ENCODE measurements at places on chromosomes 5 and 9.

DNA sequence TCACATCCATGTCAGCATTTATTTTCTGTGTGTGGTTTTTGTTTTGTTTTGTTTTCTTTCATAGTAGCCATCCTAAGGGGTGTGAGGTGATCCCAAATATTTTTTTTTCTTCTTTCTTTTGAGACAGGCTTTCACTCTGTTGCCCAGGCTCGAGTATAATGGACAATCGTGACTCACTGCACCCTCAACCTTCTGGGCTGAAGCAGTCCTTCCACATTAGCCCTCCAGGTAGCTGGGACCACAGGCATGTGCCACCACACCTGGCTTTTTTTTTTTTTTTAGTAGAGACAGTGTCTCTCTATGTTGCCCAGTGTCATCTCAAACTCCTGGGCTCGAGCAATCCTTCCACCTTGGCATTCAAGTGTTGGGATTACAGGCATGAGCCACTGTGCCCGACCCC lies 59.1 kb downstream of the CDC42SE2 start:
- DNase-seq: no peak

DNA sequence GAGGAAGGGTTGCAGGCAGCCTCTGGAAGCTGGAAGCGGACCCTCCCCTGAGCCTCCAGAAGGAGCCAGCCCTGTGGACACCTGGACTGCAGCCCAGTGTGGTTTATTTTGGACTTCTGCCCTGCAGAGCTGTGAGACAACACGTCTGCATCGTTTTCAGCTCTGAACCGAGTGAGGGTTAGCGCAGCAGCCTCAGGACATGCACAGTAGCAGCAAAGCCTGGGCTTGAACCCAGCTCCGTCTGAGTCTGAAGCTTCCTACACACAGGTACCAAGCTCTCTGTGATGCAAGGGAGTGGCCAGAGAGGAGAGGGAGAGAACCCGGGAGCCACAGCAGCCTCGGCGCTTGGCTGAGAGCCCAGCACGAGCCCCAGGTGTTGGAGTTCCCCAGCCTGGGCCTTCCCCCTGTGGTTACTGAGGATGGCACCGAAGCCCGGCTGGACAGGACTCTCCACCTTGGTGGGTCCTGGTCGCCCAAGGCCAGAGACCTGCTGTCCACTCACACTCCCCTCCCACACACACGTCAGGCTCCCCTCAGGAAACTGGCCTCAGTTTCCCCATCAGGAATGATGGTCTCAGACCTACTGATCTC lies 128.2 kb downstream of the OLFM1 start:
- DNase-seq: no peak

DNA sequence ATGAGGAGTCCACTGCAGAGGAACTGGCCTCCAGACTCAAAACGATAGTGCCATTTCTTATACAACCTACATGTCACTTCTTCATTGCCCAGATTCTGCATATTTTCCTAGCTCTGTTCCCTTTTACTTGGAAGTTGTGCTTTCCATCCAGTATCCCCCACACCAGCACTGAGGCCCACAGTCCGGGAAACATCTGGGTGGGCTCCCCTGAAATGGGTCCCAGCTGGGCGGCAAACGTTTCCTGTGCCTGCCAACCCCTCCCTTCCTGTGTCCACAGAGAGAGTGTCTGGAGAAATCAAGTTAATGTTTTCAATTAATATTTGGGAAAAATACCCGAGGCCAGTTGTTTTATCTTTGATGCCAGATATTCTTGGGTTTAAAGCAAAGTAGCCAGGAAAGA lies 111.8 kb downstream of the COL23A1 start:
- DNase-seq: no peak

DNA sequence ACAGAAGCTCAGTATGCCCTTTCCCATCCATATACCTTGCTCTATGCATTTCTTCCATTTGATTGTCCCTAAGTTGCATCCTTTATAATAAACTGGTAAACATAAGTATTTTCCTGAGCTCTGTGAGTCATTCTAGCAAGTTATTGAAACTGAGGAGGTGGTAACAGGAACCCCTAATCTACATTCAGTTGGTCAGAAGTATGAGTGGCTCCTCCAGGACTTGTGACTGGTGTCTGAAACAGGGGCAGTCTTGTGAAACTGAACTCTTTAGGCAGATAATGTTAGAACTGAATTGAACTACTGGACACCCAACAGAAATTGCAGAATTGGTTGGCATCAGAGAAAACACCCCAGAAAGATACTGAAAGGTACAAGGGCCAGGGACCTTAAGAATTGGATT lies 133.1 kb upstream of the POU5F2 start:
- no peak for DNase-seq

GRCh38 chr5:80043187-80043586 lies 8.0 kb downstream of the THBS4 start:
- DNase-seq: no peak

GRCh38 chr5:137415231-137415681 lies 83.9 kb downstream of the SPOCK1 start:
- DNase-seq: no peak

DNA sequence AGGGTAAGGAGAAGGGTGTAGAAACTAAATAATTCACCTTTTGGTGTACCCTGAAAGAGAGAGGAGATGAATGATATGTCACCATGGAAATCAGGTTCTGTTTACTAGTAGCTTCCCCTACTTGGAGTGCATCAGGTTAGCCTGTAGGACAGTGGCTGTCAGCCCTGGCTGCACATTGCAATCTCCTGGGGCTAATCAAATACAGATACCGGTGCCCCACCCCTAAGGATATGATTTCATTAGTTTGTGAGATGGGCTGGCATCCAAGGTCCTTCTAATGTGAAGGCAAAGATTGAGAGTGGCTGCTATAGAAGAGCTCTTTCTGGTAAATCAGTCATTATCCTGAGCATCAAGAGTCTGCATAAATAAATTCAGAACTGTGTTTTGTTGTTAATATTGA lies 47.2 kb downstream of the INSYN2B start:
- DNase-seq: no peak

- no peak for DNase-seq
Measured at GRCh38 chr5:54834121-54834842, 151.1 kb downstream of the ESM1 start.

DNA sequence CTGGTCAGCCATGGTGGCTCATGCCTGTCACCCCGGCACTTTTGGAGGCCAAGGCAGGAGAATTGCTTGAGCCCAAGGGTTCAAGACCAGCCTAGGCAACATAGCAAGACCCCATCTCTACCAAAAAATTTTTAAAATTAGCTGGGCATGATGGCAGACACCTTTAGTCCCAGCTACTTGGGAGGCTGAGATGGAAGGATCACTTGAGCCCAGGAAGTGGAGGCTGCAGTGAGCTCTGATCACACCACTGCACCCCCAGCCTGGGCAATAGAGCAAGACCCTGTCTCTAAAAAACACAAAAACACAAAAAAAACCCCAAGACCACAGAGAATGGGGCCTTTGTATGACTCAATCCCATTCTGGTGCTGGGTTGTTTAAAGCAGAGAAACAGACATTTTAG lies 44.0 kb downstream of the MED27 start:
- DNase-seq: no peak

DNA sequence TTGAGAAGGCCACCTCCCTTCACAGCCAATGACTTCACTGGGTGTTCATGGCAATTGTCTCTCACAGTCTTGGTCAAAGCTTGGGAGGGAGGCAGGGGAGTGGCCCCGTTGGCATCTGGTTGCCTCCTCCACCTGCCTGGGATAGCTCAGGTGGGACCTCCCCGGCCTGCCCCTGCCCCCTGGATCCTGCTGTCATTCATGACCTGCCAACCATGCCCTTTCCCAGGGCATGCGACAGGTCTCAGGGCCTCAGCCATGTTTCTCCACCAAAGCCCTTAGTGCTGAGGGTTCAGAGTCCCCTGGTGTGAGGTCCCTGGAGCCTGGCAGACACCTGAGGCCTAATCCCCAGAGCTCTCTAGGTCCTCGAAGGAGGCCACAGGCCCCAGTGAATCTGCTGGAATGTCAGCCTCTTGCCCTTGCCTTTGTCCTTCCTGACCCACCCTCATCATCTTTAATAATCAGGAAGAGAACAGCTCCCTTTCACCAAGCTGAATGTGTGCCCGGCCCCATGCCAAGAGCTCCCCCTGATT lies 5.6 kb downstream of the DAB2IP start:
- DNase-seq: no peak

Data from H7 (cell line).